HTR-8/SVneo (cell line): ENCODE measurements at places on chromosomes 2 and 18.

- no peak for DNase-seq
Measured at GRCh38 chr2:112959109-112959812, 18.5 kb upstream of the IL36G start.

- no peak for DNase-seq
Measured at GRCh38 chr18:62863579-62864001, 148.2 kb downstream of the PHLPP1 start.

DNA sequence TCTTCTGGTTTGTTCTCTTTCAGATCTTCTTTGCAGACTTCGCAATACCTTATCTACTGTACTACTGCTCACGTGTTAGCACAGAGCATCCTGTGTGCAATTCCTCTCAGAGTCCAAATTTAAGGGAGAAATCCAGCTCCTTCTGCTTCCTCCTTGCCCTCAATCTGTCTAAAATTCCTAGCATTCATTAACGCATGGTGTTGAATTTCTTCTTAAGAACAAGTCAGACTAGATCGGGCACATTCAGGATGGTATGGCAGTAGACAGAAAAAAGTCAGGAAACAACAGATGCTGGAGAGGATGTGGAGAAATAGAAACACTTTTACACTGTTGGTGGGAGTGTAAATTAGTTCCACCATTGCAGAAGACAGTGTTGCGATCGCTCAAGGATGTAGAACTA lies 206.1 kb upstream of the CDH7 start:
- no peak for DNase-seq

DNA sequence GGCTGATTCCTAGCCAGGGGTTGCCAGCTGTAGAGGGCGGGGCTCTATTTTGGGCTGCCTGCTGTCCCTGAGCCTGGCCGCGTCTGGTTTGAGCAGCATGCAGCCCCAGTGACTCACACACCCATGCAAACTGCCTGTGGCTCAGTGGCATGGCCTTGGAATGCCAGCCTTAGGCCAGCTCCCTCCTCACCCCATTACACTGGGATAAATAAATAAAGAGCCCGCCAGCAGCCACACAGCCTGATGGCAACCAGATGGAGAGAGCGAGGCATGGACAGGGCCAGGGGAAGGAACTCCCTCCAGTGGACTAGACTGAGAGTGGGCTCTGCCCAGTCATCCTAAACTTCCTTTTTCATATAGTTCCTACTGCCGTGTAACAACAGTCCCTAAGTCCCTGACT lies 18.3 kb downstream of the NHEJ1 start:
- peak; percentile 36 for DNase-seq
